ENCODE measurements at places on chromosomes 7 and 10. TPM values are rescaled to one million over a fixed set of nuclear protein-coding genes. Genes with fewer than 3 reads are reported as not detected.

FGL2 gene
- total RNA-seq: 7.4 TPM

SH2B2 gene
- total RNA-seq: 8.8 TPM

NAPEPLD gene
- total RNA-seq: 15.0 TPM

PRKCQ gene
- total RNA-seq: 3.7 TPM

NRG3 gene
- not detected for total RNA-seq

SLC18A3 gene
- total RNA-seq: 0.49 TPM

ZKSCAN1 gene
- 36.6 TPM for total RNA-seq

UPK3B gene
- total RNA-seq: 2.7 TPM

Data from vagina (tissue), 2 donors.